ENCODE measurements at places on chromosomes 4 and X.
A peak's percentile ranks its signal among the peaks of the same experiment; 100 is the strongest.

GRCh38 chrX:56343664-56344063 is 111.5 kb downstream of the KLF8 start:
- no peak for DNase-seq

GRCh38 chr4:113146876-113147358 is 97.5 kb downstream of the ANK2 start:
- DNase-seq, result no peak

DNA sequence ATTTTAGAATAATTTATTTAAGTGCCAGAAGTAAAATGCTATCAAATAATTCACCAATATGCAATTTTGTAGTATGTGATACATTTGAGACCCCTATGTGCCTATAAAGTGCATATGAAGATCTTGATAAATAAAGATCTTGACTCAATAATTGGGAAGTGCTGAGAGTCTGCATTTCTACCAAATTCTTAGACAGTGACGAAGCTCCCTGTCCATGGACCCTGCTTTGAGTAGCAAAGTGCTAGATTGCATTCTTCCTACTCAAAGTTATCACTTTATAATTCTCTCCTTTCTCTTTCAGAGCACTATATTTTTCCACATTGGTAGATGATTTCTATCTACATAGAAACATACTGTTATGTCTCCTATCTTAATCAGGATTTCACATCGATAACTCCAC is 1393.9 kb downstream of the ARAP2 start:
- DNase-seq, result no peak

DNA sequence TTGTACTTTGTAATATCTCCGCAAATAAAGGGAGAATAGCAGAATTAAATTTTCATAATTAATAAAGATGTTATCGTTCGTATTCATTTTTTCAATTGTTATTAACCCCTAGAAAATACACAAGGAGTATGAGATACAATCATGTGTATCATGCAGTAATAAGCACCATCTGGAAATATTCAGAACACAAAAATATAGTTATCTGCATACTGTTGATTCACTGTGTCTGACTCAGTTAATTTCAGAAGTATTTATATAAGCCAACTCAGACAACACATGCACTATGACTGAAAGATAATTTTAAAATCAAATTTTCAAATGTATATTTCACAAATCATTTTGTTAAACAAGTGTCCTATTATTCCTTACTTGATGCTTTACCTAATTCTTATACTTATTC is 1954.8 kb downstream of the ARAP2 start:
- no peak for DNase-seq

DNA sequence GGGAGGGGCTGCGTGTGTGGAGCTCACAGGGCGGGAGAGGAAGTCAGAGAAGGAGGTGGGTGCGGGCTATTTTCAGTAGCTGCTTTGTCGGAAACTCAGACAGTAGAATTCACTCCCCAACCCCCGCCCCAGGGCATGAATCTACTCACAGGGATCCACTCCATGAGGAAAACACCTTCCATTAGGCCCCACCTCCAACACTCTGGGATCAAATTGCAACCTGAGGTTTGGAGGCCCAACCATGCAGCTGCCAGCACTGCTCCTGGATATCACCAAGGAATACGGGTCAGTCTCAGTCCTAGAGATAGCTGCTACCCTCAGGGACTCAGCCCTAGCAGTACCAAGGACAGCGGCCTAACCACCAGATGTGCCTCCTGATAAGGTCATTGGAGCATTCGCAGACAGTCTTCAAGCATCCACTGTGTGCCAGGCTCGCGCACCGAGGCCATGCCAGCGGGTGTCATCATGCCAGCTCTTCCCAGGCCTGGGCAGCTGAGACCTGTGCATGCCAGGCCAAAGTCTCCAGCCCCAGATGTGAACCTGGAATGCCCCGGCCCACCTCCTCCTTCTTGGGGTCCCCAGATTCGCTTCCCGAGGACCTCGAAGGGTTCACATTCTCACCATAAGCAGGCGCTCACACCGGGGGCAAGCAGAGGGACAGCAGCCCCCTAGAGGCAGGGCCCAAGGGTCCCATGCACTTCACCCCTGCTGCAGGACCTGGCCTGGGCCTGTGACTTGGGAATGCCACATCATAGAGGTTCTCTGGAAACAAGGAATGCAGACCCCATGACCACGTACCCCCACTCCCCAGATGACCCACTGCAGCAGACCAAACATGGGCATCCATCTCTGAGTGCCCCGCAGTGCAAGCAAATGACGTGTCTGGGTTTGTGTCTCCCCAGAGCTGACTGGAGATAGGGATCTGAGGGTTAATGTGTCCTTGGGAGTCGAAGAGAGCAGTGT is 102.3 kb downstream of the ADRA2C start:
- no peak for DNase-seq

GRCh38 chr4:74331252-74331651 is 23.0 kb downstream of the EPGN start:
- DNase-seq, result no peak

GRCh38 chr4:40190880-40191815 is 5.7 kb upstream of the RHOH start:
- DNase-seq, result no peak

- DNase-seq, result no peak
These were observed 851 bp downstream of the POLR2B start for GRCh38 chr4:56979421-56980072.

DNA sequence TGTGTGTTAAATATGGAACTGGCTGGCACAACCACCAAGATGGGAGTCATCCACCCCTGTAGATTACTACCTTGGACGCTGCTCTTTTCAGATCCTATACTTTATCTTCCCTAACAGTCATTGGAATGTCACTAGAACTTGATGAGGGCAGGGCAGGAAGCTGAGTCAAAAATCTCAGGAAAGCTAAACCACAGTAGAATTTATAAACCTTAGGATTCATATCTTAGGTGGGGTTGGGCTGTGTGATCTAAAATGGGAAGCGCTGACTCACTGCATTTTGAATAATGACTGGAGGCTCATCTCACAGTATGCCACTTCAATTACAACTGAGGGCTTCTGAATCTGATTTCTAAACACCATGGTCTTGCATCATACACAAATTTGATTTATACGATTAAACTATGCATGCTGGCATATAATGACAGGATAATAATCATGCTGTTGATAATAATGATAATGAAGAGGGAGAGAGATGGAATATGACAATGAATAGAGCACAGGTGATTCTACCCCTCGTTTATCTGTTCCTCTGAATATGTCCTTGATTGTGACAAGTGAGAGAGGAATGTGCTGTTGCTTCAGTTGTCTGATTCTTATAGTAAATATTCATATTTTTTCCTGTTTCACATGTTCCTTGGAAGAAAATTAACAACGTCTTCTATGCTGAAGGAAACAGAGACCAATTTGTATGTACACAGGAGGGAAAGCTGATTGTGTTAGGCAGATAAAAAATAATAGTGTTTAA is 270.3 kb upstream of the HS3ST1 start:
- DNase-seq, result no peak

GRCh38 chr4:152352622-152353116 is 183.2 kb downstream of the FBXW7 start:
- DNase-seq, result peak; percentile 3

DNA sequence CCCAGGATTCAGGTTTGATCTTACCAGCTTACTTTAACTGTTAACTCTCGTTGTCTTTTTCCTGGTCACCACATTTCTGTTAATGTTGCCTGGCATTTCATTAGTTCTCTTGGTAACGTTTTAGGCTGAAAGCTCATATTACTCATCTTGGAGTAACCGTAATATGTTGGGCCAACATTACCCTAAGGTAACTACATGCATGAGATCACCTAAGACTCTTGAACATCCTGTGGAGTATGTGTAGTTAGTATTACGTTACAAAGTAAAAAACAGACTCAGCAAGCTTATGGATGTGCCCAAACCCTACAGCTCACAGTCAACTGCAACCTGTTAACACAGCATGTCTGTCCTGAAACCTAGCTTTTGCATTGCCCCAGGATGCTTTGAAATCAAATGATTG is 203.3 kb upstream of the HS3ST1 start:
- DNase-seq, result no peak

DNA sequence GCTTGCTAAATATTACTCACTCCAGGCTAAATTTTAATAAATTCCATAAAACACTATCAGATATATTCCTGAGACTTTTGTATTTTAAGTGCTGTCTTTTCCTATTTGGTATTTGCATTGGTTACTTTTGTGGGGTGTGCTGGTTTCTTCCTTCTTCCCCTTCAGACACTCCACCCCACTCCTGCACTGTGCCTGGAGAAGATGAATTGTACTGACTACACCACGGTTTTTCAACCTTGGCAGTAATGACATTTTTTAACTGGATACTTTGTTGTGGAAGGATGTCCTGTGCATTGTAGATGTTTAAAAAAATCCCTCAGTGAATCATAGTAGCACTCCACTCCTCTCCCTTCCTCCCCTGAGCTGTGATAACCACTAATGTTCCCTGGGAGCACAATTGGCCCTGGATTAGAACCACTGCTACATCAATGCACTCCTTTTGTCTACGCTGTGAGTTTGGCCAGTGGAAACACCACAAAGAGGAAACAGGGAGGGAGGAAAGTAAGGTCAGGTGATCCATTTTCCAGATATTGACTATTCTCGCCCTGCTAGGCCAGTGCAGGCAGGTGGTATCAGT is 36.3 kb downstream of the SNCA start:
- DNase-seq, result no peak

DNA sequence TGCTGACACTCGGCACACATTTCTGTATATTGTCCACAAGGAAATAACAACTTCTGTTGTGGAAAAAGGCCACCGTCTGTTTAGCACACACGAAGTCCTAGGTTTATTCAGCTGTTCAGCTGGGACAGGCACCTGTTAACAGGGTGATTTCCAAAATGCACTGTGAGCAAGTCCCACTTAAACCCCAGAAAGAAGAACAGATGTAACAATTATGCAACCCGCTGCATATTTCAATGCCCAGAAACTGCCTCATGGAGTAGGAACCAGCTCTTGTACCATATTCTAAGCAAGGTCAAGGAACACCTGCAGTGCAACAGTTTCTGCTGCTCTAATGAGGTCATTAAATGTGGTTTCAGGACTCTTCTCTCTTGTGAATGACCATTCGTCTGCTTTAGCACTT is 77.1 kb downstream of the GEMIN8 start:
- DNase-seq, result no peak

DNA sequence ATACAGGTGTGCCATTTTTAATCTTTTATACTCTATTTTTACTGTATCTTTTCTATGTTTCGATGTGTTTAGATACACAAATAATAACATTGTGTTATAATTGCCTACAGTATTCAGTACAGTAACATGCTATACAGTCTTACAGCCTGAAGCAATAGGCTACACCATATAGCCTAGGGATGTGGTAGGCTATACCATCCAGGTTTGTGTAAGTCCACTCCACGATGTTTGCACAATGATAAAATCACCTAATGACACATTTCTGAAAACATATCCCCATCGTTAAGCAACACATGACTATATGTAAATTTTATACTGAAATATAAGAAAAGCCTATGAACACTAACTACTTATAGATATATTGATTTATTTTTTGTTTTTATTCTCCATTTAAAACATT is 48.9 kb upstream of the EXOC1L start:
- DNase-seq, result no peak

DNA sequence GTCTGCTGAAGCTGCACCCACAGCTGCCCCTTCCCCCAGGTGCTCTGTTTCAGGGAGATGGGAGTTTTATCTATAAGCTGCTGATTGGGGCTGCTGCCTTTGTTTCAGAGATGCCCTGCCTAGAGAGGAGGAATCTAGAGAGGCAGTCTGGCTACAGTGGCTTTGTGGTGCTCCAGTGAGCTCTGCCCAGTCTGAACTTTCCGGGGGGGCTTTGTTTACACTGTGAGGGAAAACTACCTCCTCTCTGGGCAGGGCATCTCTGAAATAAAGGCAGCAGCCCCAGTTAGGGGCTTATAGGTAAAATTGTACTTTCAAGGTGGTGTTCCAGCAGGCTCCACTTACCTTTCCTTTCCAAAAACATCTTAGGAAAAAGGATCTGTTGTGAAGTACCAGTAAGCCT is 242.2 kb downstream of the SPRY1 start:
- DNase-seq, result no peak

- no peak for DNase-seq
These were observed 34.3 kb upstream of the TACR3 start for GRCh38 chr4:103753868-103754653.

GRCh38 chr4:169885893-169886292 is 128.1 kb upstream of the HPF1 start:
- no peak for DNase-seq

GRCh38 chr4:76374798-76375197 is 46.1 kb downstream of the CCDC158 start:
- no peak for DNase-seq

GRCh38 chr4:182906786-182907185 is 10.4 kb downstream of the DCTD start:
- no peak for DNase-seq

DNA sequence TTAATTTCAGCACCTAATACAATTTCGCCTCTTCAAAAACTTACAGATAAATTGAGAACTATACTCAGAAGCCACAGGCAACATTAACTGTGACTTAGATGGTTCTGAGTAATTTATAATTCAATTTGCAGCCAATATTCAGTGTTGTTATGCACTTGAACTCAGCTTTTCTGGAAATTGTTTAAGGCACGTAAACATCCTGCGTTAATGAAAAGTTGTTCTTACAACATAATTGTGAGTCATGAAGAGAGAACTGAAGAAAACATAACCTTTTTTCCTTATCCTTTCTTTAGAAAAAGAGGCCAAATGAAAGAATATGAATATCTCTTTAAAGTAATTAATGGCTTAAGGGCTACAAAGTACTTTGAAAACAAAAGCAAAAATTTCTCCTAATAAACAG is 16.6 kb upstream of the H2AZ1 start:
- no peak for DNase-seq

- no peak for DNase-seq
These were observed 116.6 kb upstream of the RAI2 start for GRCh38 chrX:17977696-17978095.

- DNase-seq, result no peak
These were observed 514.3 kb downstream of the PDHA2 start for GRCh38 chr4:96354036-96354712.
